ENCODE measurements at places on chromosomes 5 and 9.

DNA sequence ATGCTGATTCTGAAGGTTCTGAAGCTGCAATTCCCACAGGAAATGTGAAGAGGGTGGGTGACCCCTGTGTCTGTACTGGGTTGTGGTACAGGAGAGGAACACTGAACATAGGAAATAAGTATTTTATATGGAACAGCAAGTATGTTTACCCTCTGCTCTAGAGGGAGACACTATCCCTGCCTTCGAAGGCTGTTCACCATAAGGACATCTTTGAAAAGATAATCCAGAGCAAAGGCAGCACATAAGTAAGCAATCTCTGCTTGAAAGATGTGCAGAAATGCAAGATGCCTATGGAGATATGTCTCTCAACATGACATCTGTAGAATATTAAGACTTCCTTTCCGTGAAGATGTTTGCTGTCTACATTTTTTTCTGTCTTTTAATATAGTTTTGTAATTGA, 184.4 kb upstream of the EFNA5 start:
- no peak for DNase-seq

GRCh38 chr5:15948190-15948589, 231.4 kb downstream of the MARCHF11 start:
- DNase-seq = no peak

- no peak for DNase-seq
Observed at GRCh38 chr5:179914032-179914755, 6.5 kb upstream of the TBC1D9B start.

GRCh38 chr9:31040564-31040963, 1343.9 kb upstream of the ACO1 start:
- no peak for DNase-seq

DNA sequence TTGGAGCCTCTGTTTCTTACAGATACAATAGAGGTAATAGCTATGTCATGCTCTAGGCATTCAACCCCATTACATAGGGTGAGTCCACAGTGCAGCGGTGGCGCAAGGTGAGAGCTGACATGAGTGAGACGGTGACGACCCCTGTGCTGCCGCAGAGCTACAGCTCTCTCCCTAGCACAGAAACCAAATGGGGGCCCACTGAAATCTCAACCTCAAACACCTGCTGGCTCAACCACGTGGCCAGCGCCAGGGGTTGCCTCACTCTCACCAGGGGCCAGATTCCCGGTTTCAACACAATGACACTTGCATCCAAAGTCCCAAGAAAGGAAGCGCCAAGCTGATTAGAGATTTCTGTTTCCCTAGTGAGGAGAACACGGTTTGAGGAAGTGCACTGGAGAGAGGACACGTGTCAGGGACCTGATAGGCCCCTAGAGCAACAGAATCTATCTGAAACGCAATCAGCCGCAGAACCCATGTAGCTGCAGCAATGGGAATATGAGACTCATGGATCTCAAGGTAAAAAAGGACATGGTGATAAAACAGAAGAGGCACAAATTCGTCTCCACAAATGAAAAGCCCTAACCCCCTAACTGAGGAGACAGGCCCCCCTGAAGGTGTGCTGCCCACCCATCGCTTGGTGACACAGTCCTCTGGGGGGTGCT, 114.3 kb downstream of the CRB2 start:
- no peak for DNase-seq

DNA sequence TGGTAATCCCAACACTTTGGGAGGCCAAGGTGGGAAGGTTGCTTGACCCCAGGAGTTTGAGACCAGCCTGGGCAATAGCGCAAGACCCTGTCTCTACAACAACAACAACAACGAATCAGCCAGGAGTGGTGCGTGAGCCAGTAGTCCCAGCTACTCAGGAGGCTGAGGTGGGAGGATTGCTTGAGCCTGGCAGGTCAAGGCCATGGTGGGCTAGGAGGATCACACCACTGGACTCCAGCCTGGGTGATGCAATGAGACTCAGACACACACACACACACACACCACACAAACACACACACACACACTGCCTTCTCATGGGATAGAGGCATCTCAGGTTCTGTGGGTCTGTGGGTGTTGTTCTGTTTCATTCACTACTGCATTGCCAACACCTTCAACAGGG, 115.0 kb downstream of the DCP2 start:
- DNase-seq = no peak

GRCh38 chr5:88691230-88691582, 191.8 kb downstream of the MEF2C start:
- no peak for DNase-seq

GRCh38 chr9:102922526-102922925, 72.6 kb upstream of the CYLC2 start:
- no peak for DNase-seq

DNA sequence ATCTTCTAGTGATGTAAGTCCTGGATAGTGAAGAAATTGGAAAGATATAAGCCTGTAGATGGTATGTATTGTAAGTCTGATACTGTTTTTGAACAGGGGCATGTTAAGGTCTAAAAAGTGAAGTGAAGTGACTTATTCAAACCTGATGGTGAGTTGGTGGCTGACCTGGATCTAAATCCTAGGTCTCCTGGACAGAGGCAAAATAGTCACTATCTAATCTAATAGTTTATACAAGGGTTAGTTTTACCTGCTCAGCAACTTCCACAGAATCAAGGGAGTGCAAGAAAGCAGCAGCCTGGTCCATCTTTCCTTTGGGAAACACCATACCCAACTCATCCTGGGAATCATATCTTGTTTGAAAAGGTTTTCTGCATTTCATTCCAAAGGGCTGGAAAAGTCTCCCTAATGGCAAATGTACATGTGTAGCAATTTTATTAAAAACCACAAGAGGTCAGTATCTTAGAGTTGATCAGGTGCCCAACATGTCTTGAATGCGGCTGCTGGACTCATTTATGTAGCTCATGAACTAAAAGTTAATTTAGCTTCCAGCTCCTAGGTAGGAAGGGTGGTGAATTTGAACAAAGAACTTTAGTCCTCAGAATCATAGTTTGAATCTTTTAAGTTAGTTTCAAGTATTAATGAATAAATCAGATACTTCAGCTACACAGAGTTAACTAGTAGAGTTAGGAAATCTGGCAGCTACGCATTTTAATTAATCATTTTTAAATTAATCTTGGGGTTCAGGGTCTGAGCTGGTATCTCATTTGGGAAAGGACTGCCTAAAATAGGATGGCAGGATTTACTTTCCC, 26.0 kb downstream of the SKP2 start:
- no peak for DNase-seq

- no peak for DNase-seq
Observed at GRCh38 chr5:17769277-17769676, 135.0 kb downstream of the TAF11L14 start.

DNA sequence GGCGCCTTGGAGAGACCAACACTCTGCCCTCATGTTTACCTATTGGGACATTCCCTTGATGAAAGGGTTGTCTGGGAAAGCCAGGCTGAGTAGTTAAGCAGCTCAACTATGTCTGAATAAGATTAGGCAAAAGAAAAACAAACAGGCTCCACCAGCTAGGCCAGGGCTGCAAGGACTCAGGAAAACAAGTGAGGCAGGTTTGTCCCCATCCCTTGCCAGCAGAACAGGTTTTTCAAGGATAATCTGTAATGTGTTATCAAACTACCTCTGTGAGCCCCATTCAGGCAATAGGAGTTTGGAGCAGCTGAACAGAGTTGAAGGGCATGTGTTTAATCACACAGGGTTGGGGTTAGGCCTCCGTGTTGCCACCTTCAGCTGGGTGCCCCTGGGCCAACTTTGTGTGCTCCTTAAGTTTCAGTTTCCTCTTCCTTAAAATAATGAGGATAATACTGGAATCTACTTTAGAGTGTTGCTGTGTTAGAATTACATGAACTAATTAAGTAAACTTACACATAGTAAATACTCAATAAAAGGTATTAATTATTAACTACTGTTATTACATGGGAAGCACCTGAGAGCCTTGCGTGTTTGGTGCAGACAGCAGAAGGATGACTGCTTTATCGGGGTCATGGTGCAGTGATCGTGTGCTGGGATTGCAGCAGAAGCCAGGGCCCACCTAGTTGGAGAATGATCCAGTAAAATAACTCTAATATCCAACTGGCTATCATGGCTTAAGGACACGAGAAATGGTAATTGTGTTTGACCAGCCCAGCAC, 72.1 kb upstream of the ATP10B start:
- no peak for DNase-seq

- no peak for DNase-seq
Observed at GRCh38 chr5:127434588-127434987, 82.9 kb upstream of the PRRC1 start.

DNA sequence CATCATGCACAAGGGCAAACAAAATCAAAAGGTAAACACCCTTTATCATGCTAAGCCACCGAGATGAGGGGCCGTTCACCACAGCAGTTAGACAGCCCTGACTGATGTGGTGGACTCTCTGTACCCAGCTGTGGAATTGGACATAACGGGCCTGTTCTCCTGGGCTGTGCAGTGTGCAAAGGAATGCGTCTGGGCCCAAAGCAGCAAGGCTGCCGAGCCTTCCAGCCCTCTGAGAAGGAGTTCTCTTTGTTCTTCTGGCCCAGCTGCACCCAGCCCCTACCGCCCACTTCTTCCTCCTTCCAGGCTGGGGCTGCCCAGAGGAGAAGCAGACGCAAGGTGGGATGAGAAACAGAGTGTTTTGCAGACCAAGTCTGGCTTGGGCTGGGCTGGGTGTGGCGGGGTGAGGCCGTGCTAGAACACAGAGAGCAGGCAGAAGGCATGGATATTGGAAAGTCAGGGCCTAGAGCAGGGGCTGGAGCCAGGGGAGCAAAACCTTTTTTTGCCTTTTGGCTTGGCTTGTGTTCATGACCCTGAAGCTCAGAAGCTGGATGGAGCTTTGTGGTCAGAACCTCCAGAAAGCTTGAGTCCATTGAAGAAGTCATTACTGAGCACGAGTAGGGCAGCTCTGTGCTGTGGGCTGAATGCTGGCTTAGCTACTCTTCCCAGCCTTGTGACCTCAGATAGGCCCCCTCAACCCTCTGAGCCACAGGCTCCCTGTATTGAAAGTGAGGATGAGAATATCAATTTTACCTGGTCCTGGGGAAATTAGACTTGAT, 49.8 kb upstream of the SH3PXD2B start:
- no peak for DNase-seq

DNA sequence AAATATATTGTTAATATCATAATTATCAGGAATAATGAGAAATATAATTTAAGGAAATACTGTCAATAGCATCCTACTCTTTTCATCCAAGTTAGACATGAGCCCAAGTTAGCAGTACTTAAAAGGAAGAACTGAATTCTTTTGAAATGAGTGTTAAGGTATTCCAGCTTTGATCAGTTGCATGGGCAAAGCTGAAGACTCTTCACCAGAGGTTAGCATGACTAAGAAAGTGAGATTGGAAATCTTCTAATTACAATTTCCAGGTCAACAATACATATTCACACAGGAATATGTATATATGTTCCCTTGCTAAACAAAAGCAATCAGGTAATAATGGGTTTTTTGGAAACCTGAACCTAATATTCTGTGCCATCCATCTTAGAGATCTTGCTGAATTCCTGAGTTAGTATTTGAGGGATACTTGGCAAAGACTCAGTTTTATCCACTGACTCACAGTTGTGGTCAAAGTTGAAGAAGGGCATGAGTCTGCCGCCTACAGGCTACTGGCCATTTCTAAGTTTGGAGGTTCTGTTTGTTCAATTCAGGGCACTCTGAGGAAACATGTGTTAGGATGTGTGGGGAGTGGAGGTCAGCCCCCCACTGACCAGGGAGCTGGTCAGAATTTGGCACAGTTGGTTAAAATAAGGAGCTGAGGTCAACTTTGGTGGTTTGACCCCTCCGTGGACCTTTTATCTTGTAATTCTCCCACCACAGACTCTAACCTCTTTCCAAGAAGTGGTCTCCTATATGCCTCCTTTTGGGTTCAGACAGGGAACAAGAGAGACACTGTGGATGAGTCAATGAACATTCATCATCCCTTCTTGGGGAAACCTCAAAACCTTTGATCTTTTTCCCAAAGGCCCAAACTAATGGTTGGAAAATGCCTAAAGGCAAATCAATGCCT, 118.3 kb downstream of the PIK3R1 start:
- no peak for DNase-seq

DNA sequence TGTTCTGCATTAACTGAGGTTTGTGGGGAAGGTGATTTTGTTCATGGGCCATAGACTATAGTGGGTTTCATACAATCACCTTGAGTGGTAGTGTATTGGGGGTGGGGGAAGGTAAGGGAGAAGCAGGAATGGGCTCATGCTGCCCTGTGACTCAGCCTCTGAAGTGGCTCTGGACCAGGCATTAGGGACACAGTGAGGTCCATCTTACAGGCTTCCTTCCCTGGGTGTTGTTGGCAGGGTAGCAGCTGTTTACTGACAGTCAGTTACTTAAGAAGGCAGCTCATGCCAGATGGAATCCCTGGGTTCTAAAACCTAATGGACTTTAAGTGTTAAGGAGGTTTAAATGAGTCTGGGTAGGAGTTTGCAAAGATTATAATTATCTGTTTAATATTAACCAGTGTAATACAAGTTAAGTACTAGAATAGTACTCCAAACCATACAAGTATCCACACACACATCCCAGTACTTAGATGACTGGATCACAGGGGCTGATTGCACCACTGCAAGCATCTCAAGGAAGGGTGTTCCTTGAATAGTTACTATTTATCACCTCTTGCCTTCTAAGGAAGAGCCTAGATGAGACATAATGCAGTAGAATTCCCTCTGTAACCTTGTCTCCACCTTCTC, 59.3 kb downstream of the CAST start:
- no peak for DNase-seq

GRCh38 chr9:6410633-6411032, 2.4 kb upstream of the UHRF2 start:
- no peak for DNase-seq

DNA sequence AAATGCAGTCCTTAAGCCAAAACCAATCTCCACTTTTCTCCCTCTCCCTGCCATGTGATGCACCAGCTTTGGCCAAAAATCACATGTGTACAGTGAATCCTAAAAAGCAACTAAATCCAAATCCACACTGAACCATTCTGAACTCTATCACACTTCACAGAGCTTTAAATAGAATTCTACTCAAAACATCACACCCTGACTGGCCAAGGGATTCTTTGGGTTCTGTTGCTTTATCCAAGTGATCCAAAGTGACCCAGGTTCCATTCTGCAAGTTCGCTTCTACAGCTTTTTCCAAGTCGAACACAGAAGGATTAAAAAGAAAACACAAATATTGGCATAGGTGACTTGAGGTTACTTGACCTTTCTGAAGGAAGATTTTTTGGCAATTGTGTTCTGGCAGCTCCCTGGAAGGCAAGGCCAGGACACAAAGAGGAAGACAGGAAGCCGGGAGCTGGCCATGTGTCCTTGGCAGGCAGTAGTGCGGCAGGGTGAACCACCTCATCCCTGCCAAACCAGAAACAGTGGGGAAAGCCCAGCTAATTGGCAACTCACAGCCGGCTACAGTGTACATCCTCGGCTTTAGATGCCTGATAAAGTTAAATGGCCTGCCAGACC, 115.0 kb downstream of the NFIB start:
- DNase-seq = no peak

DNA sequence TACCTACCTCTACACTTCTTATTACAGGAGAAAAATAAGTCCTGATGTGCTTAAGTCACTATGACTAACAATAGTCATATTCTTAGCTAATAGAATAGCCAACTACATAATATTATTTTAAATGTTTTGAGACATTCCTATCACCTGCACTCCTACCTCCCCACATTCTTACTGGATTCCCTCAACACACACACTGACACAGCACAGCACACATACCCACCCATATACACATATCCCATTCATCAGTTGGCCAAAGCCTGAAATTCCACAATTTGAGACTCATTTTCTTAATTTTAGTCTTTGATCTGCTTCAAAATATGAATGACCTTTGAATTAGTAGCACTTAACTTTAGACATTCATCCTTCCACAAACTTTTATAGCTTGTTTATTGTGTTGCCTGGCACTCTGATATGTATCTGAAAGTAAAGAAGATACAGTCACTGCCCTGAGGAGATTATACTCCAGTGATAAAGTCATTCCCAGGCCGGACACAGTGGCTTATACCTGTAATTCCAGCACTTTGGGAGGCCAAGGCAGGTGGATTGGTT, 168.3 kb upstream of the RASA1 start:
- DNase-seq = no peak

Data from stimulated activated CD8-positive, alpha-beta memory T cell treated with anti-CD3 and anti-CD28 coated beads, Interleukin-2, amount 100 ng/mL, for 1 hour (primary cell).